Heart right ventricle (tissue), 16 donors: ENCODE measurements at places on chromosomes 12 and 14.

DNA sequence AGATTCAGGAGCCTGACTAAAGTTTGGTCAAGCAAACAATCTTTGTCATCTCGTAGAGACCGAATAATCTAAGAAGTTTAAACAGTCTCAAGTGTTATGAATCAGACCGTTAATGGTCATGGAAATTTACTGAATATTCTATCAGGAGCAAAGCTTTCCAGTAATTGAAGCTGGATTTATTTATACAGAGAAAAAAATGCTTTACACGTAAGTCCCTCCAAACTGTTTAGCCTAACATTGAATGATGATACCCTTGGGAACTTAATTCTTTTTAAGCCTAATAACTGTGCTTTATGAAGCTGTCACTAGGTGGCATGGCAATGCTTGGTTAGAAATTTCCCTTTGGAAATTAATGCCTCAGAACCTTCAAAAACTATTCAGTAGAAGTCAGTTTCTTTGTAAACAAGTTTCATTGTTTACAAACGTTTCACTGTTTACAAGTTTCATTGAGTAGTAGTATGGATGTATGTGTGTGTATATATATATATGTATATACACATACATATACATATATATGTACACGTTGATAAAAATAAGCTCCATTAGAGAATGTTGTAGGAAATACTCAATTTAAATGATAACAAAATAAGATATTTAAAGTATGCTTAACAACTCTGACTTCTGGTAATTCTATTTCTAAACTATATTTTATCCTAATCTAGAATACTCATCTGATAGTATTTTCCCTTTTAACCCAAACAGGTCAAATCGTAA lies 32.1 kb downstream of the DEPDC4 start:
- H3K4me3 ChIP-seq = no peak overlapping the region
- H3K4me1 ChIP-seq = no peaks in the 10 kb centered on the region
- DNase-seq = no peak
- no peaks in the 10 kb centered on the region for H3K36me3 ChIP-seq

DNA sequence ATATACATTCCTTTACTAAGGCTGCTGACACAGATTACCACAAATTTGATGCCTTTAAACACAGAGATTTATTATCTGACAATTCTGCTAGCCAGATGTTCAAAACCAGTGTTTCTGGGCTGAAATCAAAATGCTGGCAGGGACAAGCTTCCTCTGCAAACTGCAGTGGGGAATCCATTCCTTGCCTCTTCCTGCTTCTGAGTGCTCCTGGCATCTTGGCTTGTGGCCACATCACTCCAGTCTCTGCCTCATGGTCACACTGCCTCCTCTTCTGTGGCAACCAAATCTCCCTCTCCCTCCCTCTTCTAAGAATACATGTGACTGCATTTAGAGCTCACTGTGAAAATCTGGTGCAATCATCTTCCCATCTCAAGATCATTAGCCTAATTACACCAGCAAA lies 235.7 kb downstream of the TTC8 start:
- no peak for DNase-seq
- no peak overlapping the region for H3K4me3 ChIP-seq
- no peak overlapping the region for H3K27ac ChIP-seq
- no peaks in the 10 kb centered on the region for H3K27me3 ChIP-seq
- no peaks in the 10 kb centered on the region for H3K4me1 ChIP-seq
- H3K36me3 ChIP-seq = no peaks in the 10 kb centered on the region

GRCh38 chr12:49796155-49796554 lies 32.1 kb downstream of the NCKAP5L start:
- H3K4me3 ChIP-seq = no peak overlapping the region
- no peak overlapping the region for H3K27ac ChIP-seq
- no peaks in the 10 kb centered on the region for H3K36me3 ChIP-seq
- no peak for DNase-seq
- H3K27me3 ChIP-seq = no peaks in the 10 kb centered on the region

DNA sequence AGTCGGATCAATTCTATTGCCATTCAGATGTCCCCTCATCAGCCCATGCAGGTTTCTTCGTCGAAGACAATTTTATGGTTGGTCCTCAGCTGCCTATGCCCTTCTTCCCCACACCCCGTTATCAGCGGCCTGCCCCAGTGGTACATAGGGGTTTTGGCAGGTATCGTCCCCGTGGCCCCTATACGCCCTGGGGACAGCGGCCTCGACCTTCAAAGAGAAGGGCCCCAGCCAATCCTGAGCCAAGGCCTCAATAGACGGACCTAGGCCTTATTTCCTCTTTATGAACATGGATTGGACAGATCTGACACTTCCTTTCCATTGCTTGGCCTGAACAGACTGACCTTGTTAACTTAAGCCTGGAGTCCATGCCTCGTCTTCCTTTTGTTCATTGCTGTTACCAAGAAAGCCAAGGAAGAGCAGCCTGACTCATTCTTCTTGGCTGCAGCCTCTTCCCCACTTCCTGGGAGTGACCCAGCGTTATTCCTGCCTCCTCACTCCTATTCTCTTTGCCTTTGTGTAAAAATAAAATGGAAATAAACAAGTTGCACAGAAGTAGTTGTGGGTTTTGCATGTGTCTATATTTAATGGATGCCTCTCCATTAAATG lies 156.5 kb upstream of the AMIGO2 start:
- no peaks in the 10 kb centered on the region for H3K27me3 ChIP-seq
- peaks cover 7% of the 10 kb centered on the region for H3K4me1 ChIP-seq
- no peak overlapping the region for H3K4me3 ChIP-seq
- H3K36me3 ChIP-seq = no peaks in the 10 kb centered on the region
- DNase-seq = no peak

GRCh38 chr12:63495974-63496373 lies 172.3 kb downstream of the DPY19L2 start:
- H3K27me3 ChIP-seq = no peaks in the 10 kb centered on the region
- H3K4me1 ChIP-seq = no peaks in the 10 kb centered on the region
- DNase-seq = no peak
- no peak overlapping the region for H3K27ac ChIP-seq
- H3K4me3 ChIP-seq = no peak overlapping the region

DNA sequence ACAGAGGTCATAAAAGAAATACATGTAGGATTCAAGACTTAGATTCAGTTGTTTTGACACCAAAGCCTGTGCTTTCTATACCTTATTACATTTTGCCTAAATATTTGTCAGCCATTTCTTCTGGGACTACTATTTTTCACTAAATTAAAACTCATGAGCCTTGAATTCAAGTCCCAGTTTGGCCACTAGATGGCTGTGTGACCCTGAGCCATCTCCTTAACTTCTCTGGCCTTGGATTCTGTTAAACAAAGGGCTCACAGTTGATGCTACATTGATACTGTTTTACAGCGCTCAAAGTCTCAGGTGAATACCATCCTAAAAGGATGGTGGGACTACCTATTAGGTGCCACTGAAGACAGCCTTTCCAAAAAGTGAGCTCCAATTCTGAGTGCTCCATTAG lies 39.6 kb upstream of the CCDC198 start:
- H3K36me3 ChIP-seq = no peaks in the 10 kb centered on the region
- H3K4me3 ChIP-seq = no peak overlapping the region
- no peaks in the 10 kb centered on the region for H3K4me1 ChIP-seq
- DNase-seq = no peak

- no peak for DNase-seq
- no peak overlapping the region for H3K4me3 ChIP-seq
- H3K4me1 ChIP-seq = no peaks in the 10 kb centered on the region
- no peak overlapping the region for H3K27ac ChIP-seq
- H3K27me3 ChIP-seq = no peaks in the 10 kb centered on the region
Measured at GRCh38 chr14:54976316-54976715, 50.6 kb downstream of the WDHD1 start.

GRCh38 chr14:57245941-57246340 lies 22.8 kb downstream of the EXOC5 start:
- DNase-seq = no peak
- no peak overlapping the region for H3K4me3 ChIP-seq
- H3K4me1 ChIP-seq = no peaks in the 10 kb centered on the region
- no peaks in the 10 kb centered on the region for H3K27me3 ChIP-seq

DNA sequence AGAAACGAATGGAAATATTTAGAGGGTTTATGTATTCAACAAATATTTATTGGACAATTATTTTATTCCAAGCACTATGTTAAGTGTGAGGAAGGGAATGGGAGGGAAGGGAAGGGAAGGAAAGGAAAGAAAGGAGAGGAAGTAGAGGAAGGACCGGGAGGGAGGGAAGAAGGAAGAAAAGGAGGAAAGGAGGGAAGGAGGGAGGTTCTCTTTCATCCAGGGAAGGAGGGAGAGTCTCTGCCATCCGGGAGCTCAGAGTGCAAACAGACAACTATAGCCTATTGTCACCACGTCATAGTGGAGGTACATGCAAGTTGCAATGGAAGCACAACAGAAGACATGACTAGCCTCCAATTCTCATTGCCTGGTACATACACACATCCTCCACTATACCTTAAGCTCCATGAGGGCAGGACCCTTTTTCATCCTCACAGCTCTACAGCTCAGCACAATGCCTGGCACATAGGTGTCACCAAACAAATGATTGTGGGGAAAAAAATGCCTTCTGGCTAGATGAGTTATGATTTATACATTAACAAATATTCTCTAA lies 48.1 kb downstream of the DAD1 start:
- peaks cover 6% of the 10 kb centered on the region for H3K4me1 ChIP-seq
- no peaks in the 10 kb centered on the region for H3K27me3 ChIP-seq
- H3K36me3 ChIP-seq = no peaks in the 10 kb centered on the region
- H3K4me3 ChIP-seq = no peak overlapping the region
- DNase-seq = no peak

DNA sequence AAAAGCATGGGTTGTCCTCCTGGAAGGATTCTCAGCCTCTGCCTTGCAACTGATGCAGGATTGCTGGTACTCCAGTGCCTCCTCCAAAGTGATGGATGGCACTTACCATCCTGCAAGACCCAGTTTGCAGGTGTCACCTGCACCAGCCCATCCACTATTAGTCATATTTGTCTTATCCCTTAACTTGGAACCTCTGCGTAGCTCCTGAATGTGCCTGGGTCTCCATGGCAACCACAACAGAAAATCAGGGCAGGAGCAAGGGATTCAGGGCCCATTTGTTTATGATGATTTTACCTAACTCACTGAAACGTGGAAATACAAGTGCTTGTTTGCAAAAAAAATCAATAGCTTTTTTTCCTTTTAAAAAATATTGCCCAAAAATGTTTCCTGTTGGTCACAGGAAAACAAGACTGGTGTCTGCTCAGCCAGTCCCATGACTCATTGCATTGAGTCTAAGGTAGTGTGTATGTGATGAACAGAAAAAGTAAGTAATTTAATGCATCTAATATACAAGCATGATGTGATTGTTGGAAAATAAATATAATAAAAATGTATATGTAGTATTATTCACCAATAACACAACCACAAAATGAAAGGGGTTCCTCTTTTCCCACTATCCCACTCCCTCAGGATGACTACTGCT lies 1196.3 kb upstream of the TMEM132C start:
- no peak overlapping the region for H3K4me3 ChIP-seq
- H3K4me1 ChIP-seq = no peaks in the 10 kb centered on the region
- H3K27me3 ChIP-seq = no peaks in the 10 kb centered on the region
- H3K36me3 ChIP-seq = no peaks in the 10 kb centered on the region

- no peaks in the 10 kb centered on the region for H3K36me3 ChIP-seq
- H3K4me3 ChIP-seq = no peak overlapping the region
- H3K27me3 ChIP-seq = no peaks in the 10 kb centered on the region
- DNase-seq = no peak
- H3K27ac ChIP-seq = no peak overlapping the region
Measured at GRCh38 chr12:46558677-46559076, 186.1 kb upstream of the SLC38A2 start.

GRCh38 chr12:80504389-80505163 lies 60.5 kb downstream of the PTPRQ start:
- no peak overlapping the region for H3K4me3 ChIP-seq
- DNase-seq = no peak
- no peaks in the 10 kb centered on the region for H3K4me1 ChIP-seq
- H3K36me3 ChIP-seq = no peaks in the 10 kb centered on the region
- H3K27ac ChIP-seq = no peak overlapping the region

DNA sequence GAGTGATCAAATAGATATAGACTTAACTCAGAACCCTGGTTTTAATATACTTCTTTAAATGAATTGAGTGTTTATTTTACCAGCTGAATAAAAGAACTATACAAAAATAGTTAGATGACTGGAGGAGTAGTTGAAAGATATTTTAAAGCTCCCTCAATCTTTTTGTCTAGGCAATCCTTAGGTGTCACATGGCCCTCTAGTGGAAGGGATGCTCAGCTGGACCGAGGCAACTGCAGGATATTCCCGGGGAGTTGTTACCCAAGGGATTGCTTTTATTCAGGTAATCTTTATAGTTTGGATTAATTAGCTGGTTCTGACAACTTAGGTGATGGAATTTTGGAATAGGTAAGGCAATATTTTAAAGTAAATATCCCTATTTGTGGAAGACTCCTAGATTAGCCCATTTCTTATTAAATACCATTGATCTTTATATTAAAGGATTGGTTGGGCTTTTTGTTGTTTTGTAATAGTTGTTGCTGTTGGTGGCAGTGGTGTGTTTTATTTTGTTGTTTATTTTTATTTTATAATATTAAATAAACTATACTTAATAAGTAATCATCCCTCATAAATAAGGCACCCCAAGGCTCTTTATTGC lies 57.1 kb downstream of the ZDHHC17 start:
- H3K36me3 ChIP-seq = peaks cover 32% of the 10 kb centered on the region
- H3K27ac ChIP-seq = no peak overlapping the region
- no peaks in the 10 kb centered on the region for H3K4me1 ChIP-seq
- H3K27me3 ChIP-seq = no peaks in the 10 kb centered on the region
- H3K4me3 ChIP-seq = no peak overlapping the region

DNA sequence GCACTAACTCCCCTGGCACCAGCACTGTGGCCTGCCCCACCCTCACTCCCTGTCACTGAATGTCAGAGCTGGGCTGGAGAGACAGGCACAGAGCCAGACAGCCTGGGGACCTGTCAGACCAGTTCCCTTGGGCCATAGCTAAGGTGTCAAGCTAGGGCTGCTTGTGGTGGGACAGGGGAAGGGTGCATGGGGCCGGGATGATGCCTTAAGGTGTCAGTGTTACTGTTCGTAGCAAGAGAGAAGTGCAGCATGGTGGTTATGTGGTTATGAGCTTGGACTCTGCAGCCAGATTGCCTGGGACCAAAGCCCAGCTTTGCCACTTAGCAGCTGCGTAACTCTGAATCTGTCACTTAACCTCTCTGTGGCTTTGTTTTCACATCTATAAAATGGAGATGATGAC lies 3.8 kb downstream of the RAPGEF3 start:
- no peak overlapping the region for H3K4me3 ChIP-seq
- H3K27me3 ChIP-seq = no peaks in the 10 kb centered on the region
- H3K36me3 ChIP-seq = no peaks in the 10 kb centered on the region
